ENCODE measurements at places on chromosomes 3 and 15.

DNA sequence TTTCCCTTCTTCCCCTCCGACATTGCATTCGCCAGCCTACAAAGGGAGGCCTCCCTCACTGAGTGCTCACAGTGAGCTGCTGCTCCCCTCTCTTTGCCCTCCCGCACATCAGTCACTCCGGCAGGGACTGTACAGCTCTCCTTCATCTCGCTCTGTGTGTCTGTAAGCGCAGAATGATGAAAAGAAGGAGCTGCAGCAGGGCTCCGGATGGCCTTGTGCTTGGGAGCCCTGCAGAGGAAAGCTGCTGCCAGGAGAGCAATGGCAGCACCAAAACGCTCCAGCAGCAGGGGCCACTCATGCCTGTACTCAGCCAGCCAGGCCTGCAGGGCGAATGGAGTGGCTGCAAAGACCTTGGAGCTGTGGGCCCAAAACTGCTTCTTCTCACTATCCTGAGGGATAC is 107.0 kb upstream of the NSMCE3 start:
- DNase-seq = no peak

DNA sequence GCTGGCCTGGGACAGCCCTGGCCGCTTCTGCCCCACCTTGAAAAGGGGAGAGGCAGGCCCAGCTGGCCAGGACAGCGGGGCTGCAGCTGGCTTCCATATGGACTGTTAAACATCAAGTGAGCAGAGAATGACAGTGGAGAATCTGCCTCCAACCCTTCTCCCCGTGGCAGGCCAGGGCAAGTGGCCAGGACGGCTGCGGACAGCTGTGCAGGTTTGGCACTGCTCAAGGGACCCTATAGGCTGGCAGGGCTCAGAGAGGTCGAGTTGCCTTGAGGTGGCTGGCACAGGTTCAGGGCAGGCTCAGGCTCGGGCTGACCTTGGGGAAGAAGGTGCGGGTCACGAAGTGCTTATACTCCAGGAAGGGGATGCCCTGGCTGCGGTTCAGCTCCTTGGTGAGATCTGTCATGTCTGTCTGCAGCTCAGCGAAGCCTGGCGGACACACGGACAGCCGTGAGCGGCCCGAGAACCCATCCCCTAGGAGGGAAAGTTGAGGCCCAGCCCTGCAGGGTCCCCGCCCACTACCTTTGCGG is 24.3 kb downstream of the H1-8 start:
- DNase-seq = no peak

- no peak for DNase-seq
Observed at GRCh38 chr3:3316521-3316920, 137.0 kb upstream of the CRBN start.

DNA sequence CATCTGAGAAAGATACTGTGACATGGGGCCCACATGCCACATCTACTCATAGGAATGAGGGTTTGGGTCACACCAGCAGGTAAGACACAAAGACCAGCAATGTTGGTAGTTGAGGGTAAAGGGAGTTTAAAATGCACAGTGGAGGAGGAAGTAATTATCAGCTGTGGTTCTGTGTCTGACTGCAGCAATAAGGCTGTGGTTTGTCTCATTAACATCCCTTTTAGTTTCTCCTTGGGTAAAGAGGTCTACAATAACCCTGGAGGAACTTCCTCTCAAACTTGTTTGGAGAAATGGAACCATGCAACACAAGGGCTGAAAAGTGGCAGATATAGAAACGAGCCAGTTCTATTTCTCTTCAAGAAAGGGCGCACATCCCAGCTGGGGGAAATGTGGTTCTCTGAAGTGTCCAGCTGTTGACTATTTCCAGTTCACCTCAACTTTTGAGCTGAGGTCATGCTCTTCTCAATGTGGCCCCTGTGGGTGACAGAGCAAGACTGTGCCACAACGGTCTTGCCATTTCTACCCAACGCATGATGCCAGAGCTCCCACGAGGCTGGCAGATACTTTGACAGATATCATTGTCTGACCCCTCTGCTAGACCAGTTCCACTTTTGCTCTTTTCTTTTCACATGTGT is 234.3 kb downstream of the SQOR start:
- no peak for DNase-seq

- no peak for DNase-seq
Observed at GRCh38 chr3:197495059-197495455, 60.7 kb downstream of the BDH1 start.

DNA sequence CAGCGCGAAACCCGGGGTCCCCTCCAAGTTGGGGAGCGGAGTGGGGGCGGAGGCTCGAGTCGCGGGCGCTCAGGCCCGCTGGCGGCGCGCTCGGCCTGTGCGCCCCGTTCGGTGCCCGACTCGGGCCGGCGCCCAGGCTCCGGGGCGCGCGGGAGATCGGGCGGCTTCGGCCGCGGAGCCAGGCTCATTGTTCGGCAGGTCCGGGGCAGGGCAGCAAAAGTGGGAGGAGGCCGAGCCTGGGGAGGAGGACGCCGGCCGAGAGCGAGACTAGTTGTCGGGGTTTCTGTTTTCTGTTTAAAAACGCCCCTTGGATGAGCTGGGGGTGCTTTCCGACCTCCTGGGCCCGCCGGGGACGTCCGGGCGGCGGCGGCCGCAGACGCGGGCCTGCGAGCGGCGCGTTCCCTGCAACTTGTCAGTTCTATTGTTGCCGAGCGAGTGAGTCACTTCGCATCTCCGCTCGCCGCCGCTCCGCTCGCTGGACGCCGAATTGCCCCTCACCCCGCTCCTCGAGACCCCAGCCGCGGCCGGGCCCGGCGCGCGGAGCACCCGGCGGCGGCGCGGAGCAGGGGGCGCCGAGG is 676 bp downstream of the TCF12 start:
- peak; percentile 32 for DNase-seq

DNA sequence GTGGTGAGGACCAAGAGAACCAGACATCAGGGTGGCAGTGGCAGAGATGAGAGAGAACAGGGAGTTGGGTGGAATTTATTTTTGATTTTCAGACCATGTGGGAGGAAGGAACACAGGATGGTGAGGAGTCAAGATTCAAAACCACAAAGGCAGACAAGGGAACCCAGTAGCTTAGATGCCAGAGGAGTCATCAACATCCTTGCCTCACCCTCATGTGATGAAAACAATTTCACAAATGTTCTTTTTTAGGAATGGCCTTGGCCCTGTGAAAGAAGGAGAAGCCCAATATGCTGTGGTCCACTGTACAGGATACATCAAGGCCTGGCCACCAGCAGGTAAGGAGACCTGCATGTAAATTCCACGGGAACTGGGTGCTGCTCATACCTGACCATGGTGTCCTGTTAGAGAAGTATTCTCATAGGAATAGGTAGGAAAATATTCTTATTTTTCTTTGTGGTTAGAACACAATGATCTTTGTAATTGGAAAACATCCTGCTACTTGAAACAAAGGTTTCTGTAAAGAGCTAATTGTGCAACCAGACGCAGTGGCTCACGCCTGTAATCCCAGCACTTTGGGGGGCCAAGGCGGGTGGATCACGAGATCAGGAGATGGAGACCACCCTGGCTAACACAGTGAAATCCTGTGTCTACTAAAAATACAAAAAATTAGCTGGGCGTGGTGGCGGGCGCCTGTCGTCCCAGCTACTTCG is 110.0 kb downstream of the ARNT2 start:
- no peak for DNase-seq

DNA sequence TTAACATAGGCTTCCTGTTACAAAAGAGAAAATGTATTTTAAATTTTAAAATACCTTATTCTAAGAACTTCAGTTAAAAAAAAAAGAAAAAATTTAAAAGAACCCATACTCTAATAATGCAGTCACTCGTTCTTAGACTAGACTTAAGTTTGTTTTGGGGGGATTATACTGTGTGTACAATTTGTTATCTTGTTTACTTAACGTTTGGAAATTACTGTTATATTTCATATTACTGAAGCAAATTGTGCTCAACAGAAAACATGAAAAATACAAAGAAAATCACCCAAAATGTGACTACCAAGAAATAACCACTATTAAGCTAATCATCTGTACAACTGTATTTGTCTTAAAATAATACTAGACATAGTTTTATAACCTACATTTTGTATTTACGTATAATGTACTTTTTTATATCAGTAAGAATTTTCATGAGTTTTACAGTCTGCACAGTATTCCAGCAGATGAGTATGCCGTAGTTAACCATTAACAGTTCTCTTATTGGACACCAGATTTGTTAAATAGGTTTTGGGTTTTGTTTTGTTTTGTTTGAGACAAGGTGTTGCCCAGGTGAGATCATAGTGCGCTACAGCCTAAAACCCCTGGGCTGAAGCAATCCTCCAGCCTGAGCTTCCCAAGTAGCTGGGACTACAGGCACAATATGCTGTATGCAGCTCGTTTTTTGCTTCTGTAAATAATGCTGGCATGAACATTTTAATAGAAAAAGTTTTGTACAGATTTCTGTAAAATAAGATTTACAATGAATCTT is 88.8 kb upstream of the CHD2 start:
- DNase-seq = no peak

- no peak for DNase-seq
Observed at GRCh38 chr15:83659417-83659812, 5.5 kb downstream of the ADAMTSL3 start.

GRCh38 chr15:92667970-92668485 is 12.5 kb upstream of the FAM174B start:
- no peak for DNase-seq

All from stimulated activated CD8-positive, alpha-beta memory T cell treated with anti-CD3 and anti-CD28 coated beads, Interleukin-2, amount 100 ng/mL, for 1 hour (primary cell).